NCI-H1417 (cell line): ENCODE measurements at places on chromosomes 2 and 18.

DNA sequence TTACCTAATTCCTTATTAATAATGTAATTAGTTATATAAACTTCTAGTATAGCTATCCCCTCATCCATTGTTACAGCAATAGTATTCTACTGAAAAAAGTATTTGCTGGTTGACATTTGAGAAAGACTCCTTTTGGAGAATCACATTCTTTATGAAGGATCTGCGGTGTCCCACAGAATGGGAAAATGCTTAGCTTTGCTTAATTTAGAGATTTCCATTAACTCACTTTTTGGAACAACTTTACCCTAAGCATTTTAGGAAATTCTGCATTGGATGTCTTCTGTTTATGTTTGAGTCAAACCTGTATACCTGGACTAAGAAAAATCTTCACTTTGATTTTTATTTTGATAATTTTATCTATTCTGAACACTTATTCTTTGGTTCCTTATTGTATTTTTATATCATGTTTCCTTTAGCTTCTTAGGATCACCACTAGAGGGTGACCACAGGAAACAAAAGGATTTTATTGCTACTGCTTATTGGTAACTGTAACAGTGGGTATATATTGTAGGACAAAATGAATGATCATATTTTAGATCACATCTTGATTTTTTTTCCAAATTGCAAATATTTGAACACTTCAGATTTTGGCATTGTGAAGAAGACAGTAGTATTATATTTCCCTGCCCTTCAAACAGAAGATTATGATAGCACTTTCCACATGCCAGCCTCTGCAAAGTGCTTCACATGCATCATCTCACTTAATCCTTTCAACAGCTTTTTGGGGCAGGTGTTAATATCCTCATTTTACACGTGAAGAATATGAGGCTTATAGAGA, 79.6 kb downstream of the MIB1 start:
- DNase-seq: no peak

DNA sequence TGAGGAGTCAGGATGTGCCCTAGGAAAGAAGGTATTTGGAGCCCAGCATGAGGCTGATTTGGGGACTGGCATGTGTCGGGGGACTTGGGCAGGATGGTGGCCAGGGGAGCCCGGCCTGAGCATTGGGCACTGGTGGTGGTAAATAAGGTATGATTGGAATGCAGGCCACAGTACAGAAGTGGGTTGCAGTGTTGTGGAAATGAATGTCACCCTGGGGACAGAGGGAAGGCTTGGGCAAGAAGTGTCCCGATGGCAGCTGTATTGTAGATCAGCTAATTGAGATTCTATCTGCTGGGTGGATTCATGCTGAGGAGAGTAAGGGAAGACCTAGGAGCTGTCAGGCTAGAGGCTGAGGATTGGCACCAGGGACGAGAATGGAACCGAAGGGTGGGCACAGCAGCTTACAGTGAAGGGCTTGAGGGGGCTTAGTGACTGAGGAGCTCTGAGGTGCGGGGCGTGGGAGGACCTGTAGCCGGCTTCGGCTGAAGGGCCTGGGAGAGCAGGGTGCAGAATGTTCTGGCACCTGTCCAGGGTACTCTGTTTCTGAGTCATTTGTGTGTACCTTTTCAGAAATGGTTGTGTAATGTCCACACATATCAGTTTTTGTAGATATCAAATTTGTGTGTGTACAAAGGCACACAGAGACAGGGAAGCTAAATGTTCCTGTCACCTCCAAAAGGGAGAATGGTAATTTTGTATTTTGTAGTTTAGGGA, 170.2 kb downstream of the PRKCE start:
- DNase-seq: no peak

GRCh38 chr18:66874812-66875474, 271.1 kb upstream of the CDH19 start:
- peak; percentile 68 for DNase-seq

- no peak for DNase-seq
These were observed 61.0 kb downstream of the TBC1D8 start for GRCh38 chr2:101089942-101090799.

DNA sequence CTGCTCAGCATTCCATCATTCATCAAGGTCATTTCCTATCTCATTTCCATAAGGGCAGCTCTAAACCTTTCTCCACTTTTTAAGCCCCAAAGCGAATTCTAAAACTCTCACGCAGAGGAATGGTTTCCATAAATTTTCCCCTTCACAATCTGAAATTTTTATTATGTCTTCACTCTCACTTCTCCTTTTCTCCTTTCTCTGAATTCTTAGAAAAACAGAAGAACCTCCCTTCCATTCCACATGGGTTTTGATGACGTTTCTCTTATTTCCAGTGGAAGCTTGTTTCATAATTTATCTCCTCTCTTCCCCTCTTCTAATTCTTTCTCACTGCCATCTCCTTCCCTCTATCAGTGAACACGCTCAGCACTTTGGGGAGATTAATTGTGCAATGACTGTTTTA, 97.3 kb downstream of the SPATS2L start:
- no peak for DNase-seq
